Activated CD4-positive, alpha-beta T cell treated with anti-CD3 and anti-CD28 coated beads, Interleukin-2, amount 50 U/mL, for 24 hours (primary cell): ENCODE measurements at places on chromosomes 11 and 22.

GRCh38 chr11:33895752-33896137 is 3.9 kb upstream of the LMO2 start:
- DNase-seq, result no peak

DNA sequence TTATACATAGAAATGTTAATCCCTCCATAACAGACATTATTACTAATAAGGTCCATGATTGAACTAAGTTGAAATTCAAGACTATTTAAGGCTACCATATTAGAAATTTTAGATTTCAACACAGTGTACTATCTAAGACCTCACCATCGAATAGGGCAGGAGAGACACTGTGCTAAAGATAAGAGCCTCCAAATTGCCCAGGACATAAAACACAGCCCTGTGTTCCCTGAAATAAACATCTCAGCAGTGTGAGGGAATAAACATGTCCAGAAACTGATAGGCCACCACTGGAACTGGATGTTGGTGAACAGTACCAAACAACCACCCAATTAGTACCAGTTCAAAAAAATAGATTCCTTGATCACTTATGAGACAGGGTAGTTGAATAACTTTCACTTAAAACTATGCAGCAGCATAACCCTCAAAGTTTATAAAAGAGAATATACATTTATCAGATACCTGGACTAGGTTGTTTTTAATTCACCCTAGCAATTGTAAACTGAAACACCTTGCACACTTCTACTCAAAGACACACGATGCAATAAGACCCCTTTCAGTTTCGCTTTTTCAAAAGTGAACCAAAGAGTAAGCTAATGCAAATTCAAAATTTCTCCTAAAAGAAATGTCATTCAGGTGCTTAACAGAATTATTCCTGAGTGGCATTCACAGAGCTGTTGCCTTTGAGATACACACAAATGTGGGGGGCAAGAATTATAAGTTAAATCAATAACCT is 34.3 kb downstream of the USP28 start:
- DNase-seq, result no peak

GRCh38 chr11:34275486-34275885 is 82.3 kb downstream of the ABTB2 start:
- DNase-seq, result no peak

GRCh38 chr11:72378704-72379383 is 55.5 kb downstream of the CLPB start:
- no peak for DNase-seq

DNA sequence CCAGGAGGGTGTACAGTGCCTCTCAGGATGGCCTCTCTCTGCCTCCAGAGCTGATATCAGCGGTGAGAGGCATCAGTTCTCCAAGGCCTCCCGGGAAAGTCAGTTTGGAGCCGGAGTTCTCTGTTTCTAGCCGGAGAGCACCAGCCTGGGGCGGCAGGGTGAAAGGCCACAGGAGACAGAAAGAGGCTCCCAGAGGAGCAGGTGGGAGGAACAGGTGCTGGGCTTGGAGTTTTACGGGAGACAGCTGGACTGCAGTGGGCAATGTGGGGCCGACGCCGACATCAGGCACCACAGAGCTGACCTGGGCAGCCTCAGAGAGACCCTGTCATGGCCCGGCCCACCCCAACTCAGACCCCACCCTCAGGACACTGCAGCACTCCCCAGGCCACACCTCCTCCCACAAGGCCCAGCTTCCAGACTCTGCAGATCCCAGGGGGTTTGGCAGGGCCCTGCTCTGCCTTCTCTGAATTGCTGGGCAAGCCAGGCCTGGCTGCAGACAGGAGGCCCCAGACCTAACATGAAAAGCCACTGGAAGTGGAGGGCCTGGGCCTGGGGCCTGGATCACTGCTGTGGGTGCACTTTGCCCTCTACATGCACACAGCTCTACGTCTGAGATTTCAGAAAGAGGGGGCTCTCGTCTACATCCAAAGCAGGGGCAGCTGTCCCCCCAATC is 885.6 kb downstream of the BRD1 start:
- no peak for DNase-seq
